ENCODE measurements at places on chromosomes 12 and 14.

DNA sequence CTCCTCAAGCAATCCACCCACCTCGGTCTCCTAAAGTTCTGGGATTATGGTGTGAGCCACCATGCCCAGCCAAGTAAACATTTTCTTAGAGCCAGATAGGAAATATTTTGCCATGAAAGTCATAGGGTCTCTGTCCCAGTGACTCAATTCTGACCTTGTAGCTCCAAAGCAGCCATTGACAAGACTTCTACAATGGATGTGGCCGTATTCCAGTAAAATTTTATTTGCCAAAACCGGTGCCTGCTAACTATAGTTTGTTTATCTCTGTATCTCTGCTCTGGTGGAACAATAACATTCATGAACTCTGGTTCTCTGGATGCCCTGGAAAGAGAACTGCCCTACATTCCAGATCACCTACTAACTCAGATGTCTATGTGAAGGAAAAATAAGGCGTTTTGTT is 54.6 kb upstream of the USP44 start:
- no peak for DNase-seq

DNA sequence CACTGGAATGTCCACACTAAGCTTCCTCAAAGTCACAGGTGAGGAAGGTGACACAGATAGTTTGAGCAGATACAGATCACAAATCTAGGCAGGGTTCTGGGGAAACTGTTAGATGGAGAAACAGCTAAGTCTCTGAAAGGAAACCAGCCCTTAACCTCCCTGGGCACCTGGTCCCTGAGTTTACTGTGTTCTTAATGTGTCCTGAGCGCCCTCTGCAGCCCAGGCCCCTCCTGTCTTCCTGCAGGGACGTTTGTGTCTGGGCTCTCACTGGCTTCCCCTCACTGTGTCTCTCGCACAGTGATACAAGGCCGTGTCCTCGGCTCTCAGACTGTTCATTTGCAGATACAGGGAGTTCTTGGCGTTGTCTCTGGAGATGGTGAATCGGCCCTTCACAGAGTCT is 684.3 kb downstream of the TMEM121 start:
- DNase-seq, result no peak

- DNase-seq, result no peak
These were observed 274.1 kb downstream of the PCNX1 start for GRCh38 chr14:71181215-71182003.

DNA sequence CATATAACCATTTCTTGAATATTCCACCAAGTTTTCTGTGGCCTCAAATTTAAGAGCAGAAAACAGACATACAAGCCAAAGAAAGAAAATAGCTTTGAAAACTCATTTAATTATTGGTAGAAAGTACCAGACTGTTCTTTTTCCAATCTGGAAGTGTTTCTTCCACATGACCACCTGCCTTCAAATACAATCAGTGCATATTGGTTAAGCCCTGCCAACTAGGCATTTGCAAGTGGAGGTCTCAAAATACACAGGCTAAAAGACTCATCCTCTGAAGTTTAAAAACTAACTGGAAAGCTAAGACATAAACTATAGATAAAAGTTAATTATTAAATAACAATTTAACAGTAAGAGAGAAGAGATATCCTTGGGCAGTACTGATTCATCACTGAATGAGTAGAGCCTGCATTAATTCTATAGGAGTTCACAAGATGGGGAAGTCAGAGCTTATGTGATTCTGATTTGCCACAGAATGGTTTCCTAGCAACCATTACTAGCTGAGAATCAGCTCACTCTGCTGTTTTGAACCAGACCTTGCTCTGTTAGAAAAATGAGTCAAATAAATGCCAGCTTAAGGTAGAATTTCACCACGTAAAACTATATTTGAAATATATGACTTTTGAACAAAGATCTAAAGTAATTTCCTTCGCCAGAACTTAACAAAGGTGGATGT is 433.8 kb downstream of the FUT8 start:
- peak; percentile 54 for DNase-seq

GRCh38 chr12:53097564-53098353 is at the start of gene IGFBP6:
Gene IGFBP6 (plus strand): TSS chr12:53097667. CDS start chr12:53097718, 51 bp downstream.
- peak; percentile 86 for DNase-seq

- no peak for DNase-seq
These were observed 30.3 kb downstream of the DICER1 start for GRCh38 chr14:95126906-95127530.

DNA sequence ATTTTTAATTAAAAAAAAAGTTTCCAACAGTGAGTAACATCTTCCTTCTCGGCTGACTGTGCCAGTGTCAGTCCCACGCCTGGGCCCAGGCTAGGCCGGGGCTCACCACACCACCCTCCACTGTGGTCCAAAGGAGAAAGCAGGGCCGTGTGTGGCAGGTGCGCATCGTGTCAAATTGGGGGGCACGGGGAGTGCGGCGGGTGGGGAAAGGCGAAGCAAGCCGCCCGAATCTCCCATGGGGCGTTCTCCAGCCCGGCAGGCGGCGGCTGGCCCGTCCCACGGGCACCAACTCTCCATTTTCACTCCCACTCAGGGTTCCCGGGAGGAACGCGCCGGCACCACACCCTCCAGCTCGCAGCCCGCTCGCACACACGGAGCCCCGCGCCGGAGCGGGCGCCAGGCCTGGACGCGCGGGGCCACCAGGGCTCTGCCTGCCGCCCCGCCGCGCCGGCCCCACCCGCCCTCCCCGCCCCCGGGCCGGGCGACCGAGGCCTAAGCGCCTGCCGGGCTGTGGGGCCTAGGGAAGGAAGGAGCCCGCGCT is 604 bp downstream of the EEA1 start:
- peak; percentile 69 for DNase-seq

- peak; percentile 53 for DNase-seq
These were observed 292.9 kb downstream of the MED13L start for GRCh38 chr12:115984616-115985015.

GRCh38 chr12:69115951-69116350 is 123.4 kb upstream of the CPSF6 start:
- no peak for DNase-seq

GRCh38 chr12:48027183-48028002 is 23.1 kb upstream of the COL2A1 start:
- DNase-seq, result no peak

DNA sequence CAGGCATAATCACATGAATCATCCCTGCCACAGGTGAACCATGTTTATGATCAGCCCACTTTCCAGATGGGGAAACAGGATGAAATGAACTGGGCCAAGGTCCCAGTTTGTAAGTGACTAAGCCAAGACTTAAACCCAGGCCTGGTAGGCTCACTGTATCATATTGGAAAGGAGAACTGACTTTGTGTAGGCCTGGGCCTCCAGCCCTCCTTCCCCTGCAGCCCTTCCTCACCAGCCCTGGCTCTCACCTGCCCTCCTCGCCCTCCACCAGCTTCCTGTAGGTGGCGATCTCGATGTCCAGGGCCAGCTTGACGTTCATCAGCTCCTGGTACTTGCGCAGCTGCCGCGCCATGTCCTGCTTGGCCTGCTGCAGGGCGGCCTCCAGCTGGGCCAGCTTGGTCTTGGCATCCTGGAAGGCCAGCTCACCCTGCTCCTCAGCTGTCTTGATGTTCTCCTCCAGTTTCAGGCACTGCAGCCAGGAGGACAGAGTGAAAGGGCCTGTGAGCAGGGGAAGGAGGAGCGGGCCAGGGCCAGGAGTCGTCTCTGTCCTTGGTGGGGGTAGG is 19.8 kb downstream of the KRT80 start:
- DNase-seq, result peak; percentile 18

- DNase-seq, result no peak
These were observed 116.6 kb upstream of the BCL2L14 start for GRCh38 chr12:11954181-11954580.

DNA sequence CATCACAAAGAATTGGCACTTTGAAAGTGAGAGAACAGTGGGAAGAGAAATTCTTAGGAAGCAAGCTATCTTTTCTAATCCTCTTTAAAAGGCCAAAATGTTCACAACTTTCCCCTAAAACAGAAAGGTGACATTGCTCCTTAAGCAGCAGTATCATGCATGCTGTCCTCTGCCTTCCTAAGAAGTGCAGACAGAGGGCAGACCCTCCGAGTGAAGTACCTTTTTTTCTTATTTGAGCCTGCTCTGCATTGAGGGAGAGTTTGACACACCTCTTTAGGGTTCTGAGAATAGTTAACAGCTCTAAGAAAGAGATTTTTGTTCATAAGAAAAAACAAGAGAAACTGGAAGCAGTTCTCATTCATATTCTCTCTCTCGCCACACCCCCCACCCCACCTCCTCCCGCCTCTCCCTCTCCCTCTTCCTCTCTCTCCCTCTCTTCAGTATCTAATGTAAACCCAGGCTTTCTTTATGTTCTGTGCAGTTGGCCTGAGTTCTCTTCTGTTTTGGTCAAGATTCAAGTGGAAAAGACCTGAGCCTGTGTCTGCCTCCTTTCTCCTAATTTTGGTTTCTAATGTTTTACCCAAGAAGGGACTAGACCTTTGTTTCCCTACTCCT is 709.1 kb downstream of the DIO2 start:
- DNase-seq, result no peak

DNA sequence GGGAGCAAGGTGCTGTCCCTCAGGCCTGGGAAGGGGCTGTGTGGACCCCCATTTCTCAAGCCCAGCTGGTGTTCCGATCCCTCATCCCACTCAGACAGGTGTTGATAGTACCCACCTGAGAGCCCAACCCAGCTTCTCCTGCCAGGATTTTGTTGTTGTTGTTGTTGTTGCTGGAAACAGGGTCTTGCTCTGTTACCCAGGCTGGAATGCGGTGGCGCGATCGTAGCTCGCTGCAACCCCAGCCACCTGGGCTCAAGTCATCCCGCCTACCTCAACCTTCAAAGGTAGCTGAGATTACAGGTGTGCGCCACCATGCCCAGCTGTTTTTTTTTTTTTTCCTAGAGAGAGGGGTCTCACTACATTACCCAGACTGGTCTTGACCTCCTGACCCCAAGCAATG is 209.9 kb downstream of the PHETA1 start:
- DNase-seq, result no peak

GRCh38 chr14:104856869-104857860 is 7.9 kb upstream of the CEP170B start:
- no peak for DNase-seq

GRCh38 chr12:27236498-27236897 is 7.6 kb upstream of the STK38L start:
- no peak for DNase-seq

GRCh38 chr12:49347311-49348193 is 864 bp downstream of the DNAJC22 start:
- peak; percentile 85 for DNase-seq

GRCh38 chr12:104718304-104718929 is 239.7 kb downstream of the SLC41A2 start:
- DNase-seq, result peak; percentile 48
